T-helper 17 cell (primary cell): ENCODE measurements at places on chromosomes 5 and 9.

DNA sequence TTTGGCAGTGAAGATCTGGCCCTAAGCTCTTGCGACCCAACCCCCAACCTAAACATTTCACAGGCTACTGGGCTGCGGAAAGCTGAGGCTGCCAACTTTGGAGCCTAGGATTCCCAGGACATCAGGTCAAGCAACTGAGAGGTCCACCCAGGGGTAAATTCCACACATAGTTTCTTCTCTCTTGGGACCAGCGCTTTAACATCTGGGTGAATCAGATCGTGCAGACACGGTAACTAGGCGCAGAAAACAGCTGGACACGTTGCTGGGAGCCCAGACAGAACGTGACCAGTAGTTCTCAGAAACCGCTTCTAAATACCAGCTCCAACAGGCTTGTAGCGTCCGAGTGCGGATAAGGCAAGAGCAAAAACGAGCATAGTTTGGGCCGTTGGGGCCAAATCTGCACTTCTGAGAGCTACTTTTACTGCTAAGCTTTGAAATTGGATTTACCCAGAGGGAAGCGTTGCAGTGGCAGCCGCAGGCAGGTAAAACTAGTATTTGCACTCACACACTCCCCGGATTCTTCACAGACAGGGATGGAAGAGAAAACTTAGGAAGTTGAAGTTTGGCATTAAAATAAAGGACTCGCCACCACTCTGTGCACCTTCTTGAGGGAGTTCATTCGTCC is 11.8 kb downstream of the ITGA1 start:
- peak; percentile 7 for DNase-seq

DNA sequence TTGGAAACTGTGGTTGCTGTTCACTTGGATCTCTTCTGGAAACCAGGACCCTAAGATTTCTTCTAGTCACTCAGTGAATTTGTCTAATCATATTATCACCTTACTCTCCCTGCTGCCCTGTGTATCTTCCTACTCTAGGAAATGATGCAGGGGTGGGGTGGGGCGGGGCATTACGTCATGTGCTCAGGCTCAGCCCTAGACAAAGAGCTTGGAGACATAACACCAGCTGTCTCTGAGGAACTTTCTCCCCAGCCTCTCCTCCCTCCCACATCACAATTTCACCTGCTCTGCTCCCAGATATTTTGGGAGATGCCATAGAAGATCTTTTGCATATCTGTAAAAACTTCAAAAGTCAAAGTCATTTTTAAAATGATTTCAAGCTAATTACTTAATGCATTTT is 470.4 kb downstream of the ZSWIM6 start:
- no peak for DNase-seq

DNA sequence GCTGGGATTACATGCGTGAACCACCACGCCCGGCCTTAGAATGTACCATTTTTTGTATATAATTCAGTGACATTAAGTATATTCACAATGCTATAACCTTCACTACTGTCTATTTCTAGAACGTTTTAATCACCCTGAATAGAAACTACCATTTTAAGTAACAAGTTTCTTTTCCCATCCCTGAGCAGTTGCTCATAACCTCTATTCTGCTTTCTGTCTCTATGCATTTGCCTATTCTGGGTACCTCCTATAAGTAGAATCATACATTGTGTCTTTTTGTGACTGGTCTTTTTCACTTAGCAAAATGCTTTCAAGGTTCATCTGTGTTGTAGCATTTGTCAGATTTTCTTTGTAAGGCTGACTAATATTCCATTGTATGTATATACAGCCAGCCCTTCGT is 39.9 kb downstream of the DDX46 start:
- DNase-seq: no peak

DNA sequence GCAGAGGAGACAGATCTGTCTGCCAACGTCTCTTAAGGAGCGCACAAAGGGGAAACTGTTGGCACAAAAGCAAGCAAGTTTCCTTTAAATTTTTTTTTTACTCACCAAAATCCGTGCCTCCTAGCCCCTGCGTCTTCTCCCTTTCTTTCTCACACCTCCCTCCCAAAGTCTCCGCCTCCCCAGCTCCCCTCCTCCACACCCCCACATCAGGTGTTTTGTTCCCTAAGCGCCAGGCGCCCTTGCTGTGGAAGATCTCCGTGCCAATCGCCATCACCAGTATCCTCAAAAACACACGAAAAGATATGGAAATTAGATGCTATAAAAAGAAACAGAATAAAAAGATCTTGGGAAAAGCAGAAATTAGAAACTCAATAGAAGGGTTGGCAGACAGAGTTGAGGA is 87.6 kb downstream of the DRD1 start:
- DNase-seq: no peak

GRCh38 chr9:71814226-71814625 is 45.9 kb upstream of the CEMIP2 start:
- DNase-seq: no peak

GRCh38 chr5:136768457-136768856 is 403.1 kb upstream of the TRPC7 start:
- DNase-seq: no peak

DNA sequence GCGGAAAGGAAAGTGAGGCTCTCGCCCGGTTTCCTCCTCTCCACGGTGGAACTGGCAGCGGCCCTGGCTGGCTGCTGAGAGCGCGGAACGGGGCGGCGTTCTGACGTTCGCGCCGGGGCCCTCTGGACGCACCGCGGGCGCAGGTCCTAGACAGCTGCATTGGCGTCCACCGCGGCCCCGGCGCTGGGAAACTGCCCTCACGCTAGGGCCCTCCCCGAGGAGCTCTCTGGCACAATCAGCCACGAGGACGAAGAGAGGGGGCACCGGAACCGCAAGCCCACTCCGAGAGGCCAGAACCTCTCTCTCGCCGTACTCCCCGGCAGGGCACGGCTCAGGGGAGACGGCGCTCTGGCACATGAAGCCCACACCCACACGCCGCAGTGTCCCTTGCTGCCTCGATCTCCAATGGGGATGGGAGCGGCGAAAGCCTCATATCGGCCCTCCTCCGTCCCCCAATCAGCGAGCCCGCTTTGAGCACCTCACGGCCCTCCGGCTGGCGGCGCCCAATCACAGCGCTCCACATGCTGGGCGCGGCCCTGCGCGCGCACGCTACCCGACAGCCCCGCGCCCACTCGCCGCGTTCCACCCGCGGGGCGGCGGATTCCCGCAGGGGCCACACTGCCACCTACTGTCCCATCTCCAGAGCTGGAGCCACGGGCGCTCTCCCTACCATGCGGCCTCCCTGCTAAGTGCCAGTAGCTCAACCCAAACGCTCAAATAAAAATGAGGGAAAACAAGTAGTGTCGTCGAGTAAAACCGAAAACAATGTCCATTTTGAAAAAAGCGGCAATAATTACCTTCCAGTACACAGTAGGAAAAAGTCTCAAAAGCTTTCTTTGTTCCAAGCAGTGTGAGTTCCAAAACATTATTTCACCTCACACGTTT is 11.8 kb downstream of the MRPS27 start:
- peak; percentile 96 for DNase-seq

DNA sequence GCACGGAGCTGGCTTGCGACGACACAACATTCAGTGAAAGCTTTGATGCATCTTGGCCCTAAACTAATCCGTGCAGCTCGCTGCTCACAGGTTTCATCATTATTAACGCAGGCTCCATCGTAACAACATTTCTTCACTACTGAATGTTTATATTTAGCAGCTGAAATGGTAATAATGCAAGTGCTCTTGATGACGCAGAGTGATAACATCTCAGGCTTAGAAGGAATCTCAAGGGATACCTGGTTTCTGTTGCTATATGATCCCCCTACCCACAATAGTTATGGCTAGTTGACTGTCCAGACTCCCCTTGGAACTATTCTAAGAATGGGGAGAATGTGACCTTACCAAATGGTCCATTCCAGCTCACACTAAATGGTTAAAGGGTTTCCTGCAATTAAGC is 36.2 kb downstream of the C5 start:
- no peak for DNase-seq
